Activated CD8-positive, alpha-beta T cell treated with anti-CD3 and anti-CD28 coated beads, Interleukin-2, amount 10 ng/mL, durations not matched to agents 7 days and 5 days (primary cell): ENCODE measurements at places on chromosomes 3 and 15. TPM values are rescaled to one million over a fixed set of nuclear protein-coding genes. Genes with fewer than 3 reads are reported as not detected.

Gene SERPINI1
- 1.7 TPM for total RNA-seq

Gene DUOXA2
- not detected for total RNA-seq

Gene DLEC1
- 0.26 TPM for total RNA-seq

Gene TTC23
- total RNA-seq, result 0.82 TPM

DNA sequence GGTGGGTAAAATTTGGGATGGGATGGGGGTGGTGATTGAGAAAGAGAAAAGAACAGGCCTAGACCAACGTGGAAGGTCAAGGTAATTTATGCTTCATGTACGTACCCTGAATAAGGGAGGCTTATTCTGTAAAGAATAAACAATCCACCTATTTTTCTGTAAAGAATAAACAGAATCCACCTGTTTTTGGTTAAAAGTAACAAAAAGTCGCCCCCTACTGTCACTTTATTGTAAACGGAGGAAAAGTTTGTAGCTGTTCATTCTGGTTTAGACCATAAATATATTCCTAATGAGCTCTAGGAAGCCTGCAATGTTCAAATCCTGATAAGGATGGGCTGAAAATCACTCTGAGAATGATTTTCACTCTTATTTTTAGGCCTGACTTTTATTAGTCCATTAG lies 23.5 kb upstream of the SQOR start:
- H3K27ac ChIP-seq, result no peak overlapping the region
- peak; percentile 21 for DNase-seq
- H3K4me3 ChIP-seq, result no peak overlapping the region
- H3K27me3 ChIP-seq, result no peaks in the 10 kb centered on the region
- peaks cover 5% of the 10 kb centered on the region for H3K4me1 ChIP-seq

GRCh38 chr3:56971261-56971660 lies 89.2 kb upstream of the SPATA12 start:
- no peaks in the 10 kb centered on the region for H3K36me3 ChIP-seq
- H3K27ac ChIP-seq, result no peak overlapping the region

- no peaks in the 10 kb centered on the region for H3K36me3 ChIP-seq
- H3K4me3 ChIP-seq, result no peak overlapping the region
- peaks cover 18% of the 10 kb centered on the region for H3K27me3 ChIP-seq
- no peak for DNase-seq
- no peak overlapping the region for H3K27ac ChIP-seq
These were observed 63.4 kb downstream of the PPARG start for GRCh38 chr3:12352253-12352652.

DNA sequence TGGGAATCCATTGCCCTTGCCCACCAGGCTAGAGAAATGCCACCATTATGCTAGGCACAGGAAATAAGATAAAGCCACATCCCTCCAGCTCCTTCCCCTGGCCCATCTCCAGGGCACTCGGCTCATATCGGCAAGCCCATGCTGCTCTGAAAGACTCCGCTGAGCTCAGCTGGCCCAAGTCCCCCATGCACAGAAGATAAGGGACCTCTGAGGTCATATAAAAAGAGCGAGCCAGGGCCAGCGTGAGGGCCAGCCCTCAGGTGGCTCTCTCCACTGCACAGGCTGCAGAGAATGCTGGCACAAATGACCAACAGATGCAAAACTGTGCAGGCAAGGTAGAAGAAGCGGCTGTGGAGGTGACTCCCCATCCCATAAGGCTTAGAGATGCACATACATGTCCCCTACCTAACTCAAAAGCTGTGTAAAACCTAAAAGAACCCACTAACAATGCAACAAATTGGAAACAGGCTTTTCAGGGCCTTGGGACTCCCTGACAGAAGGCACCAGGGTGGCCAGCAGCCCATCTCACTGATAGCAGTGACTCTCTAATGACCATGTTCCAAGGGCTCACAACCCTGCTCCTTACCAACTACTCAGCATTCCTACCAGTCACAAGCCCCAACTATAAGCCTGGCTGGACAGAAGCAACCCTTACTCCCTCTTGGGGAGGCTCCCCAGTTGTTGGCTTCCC lies 3.0 kb downstream of the RAB6B start:
- H3K27me3 ChIP-seq, result peaks cover 41% of the 10 kb centered on the region
- no peak overlapping the region for H3K27ac ChIP-seq
- H3K4me3 ChIP-seq, result no peak overlapping the region
- no peaks in the 10 kb centered on the region for H3K36me3 ChIP-seq
- H3K4me1 ChIP-seq, result peaks cover 8% of the 10 kb centered on the region
- peak; percentile 9 for DNase-seq

GRCh38 chr3:24945563-24945962 lies 450.9 kb upstream of the THRB start:
- DNase-seq, result no peak
- no peak overlapping the region for H3K4me3 ChIP-seq
- no peaks in the 10 kb centered on the region for H3K27me3 ChIP-seq
- H3K27ac ChIP-seq, result no peak overlapping the region

DNA sequence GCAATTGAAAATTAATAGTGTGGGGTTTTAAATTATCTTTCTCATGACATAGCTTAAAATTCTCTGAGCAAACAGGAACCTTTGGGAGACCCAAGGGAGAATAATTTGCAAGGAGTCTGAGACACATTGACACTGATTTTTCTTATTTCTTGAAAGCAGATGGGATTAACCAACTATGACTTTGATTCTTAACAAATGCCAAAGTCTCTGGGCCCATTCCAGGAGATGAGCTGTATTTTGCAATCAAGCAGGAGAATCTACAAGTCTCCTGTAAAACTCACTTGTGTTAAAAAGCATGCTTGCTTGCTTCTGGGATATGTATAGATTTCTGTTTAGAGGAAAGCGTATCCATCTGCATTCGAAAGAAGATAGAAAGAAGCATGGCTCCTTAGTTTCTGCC lies 71.3 kb upstream of the STT3B start:
- H3K36me3 ChIP-seq, result no peaks in the 10 kb centered on the region
- DNase-seq, result no peak
- peaks cover 14% of the 10 kb centered on the region for H3K4me1 ChIP-seq
- no peaks in the 10 kb centered on the region for H3K27me3 ChIP-seq

GRCh38 chr3:78724859-78725258 lies 1042.9 kb downstream of the ROBO1 start:
- H3K27me3 ChIP-seq, result no peaks in the 10 kb centered on the region
- no peak overlapping the region for H3K4me3 ChIP-seq
- DNase-seq, result no peak
- no peak overlapping the region for H3K27ac ChIP-seq
- no peaks in the 10 kb centered on the region for H3K36me3 ChIP-seq

DNA sequence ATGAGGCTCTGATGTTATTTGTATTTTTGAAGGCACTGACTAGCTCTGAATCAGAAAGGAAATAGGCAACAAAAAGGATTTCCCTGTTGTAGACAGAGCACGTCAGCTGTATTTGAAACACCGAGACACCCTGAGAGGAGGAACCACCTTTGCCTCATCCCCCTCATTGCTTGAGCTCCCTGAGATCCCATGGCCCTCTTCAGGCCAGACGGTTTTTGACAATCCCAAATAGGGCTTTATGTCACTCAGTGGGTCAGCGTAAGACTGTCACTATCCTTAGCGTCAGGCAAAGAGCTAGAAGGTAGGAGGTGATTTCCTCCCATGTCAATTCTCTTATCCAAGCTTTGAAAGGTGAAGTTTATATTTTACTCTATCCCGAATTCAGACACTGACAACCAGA lies 254.3 kb downstream of the ZNF621 start:
- DNase-seq, result no peak
- no peak overlapping the region for H3K4me3 ChIP-seq
- H3K4me1 ChIP-seq, result no peaks in the 10 kb centered on the region
- H3K27ac ChIP-seq, result no peak overlapping the region
- no peaks in the 10 kb centered on the region for H3K27me3 ChIP-seq

DNA sequence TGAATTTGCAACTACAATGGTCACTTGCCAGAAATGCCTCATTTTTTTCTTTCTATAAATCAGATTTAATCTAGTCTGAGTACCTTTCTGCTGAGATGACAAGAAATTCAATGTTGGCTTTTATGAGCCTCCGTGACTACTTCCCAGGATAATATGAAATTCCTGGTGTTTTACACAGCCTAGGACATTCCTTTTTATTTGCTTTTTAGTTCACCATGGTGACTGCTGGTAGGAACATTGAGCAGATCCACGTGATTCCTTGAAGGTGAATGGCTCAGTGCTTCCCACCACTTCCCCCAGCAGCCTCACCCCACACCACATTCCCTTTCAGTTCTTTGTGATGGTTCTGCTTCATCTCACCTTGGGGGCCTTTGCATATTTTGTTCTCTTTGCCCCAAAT lies 4.3 kb upstream of the NPTN start:
- H3K4me1 ChIP-seq, result peaks cover 11% of the 10 kb centered on the region
- peaks cover 26% of the 10 kb centered on the region for H3K27me3 ChIP-seq
- no peaks in the 10 kb centered on the region for H3K36me3 ChIP-seq
- no peak for DNase-seq
- no peak overlapping the region for H3K4me3 ChIP-seq

DNA sequence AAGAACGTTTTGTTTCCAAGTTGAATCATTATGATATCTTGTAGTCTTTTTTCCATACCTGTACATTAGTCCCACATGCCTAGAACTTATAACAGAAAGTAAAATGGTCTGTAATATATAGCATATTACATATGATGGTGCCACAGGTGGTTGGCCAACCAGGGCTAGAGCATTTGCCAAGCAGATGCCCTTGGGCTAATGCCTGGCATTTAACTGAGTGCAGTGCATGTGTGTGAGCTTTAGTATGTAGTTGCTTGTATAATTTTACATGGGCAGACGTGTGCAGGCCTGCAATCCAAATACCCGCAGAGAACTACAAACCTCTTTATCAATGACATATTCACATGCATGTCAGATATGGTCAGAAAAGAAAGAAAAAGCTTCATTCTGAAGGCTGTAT lies 27.5 kb downstream of the THSD4 start:
- no peaks in the 10 kb centered on the region for H3K4me1 ChIP-seq
- H3K36me3 ChIP-seq, result no peaks in the 10 kb centered on the region
- H3K27ac ChIP-seq, result no peak overlapping the region
- H3K27me3 ChIP-seq, result peaks cover 3% of the 10 kb centered on the region

- H3K27ac ChIP-seq, result peak overlapping the region; percentile 19
- no peaks in the 10 kb centered on the region for H3K27me3 ChIP-seq
- peaks cover 26% of the 10 kb centered on the region for H3K36me3 ChIP-seq
- DNase-seq, result peak; percentile 84
- H3K4me3 ChIP-seq, result no peak overlapping the region
These were observed 19.0 kb downstream of the ACAA1 start for GRCh38 chr3:38117748-38118420.

DNA sequence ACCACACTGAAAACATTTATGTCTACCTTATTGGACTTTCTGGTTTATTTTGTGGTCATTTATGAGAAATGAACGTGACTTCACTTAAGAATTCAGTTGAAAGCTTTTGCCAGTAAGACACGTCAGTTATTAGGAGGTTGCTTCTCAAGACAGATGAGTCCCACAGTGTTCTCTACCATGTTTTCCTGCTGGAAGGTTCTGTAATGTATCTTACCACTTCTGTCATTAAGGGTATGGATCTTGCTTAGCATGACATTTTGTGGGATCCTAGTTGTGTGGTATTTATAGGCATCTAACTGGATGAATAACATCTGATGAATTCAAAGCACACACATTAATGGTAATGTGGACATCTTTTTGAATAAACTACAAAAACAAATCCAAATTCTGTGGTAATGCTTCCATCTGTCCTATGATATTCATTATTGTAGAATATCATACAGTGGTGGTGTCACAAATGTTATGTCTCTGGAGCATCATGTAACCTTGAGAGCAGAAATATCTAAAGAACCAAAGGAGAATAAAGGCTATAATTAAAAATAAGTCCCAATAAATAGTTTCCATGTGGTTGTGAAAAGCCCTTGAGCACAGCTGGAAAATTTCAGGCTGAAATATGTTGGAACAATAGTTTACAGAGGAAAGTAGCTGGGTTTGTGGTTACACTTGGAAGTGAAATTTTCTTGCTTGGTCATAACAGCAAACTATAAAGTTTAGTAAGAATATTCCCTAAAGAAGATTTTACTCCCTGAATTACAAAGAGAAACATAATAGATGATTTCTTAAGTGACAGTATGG lies 61.5 kb downstream of the C3orf38 start:
- peaks cover 2% of the 10 kb centered on the region for H3K27me3 ChIP-seq
- no peaks in the 10 kb centered on the region for H3K4me1 ChIP-seq
- DNase-seq, result no peak
- no peaks in the 10 kb centered on the region for H3K36me3 ChIP-seq
- H3K4me3 ChIP-seq, result no peak overlapping the region

DNA sequence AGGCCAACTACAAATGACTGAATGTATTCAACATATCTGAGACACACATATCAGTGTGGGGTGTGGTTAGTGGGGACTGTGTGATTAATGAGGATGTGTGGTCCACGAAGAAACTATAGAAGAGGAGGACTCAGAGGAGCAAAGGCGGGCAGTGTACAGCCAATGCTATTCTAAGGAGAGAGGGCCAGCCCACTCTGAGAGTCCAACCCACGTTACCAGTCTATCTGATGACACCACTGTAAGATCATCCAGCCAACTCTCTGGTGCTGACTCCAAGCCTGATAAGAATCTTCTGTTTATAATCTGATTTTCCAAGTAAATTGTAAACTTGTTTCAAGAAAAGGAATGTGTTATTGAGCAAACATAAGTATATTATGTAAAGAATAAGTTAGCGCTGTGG lies 47.2 kb downstream of the MCF2L2 start:
- H3K4me1 ChIP-seq, result peaks cover 12% of the 10 kb centered on the region
- peaks cover 6% of the 10 kb centered on the region for H3K36me3 ChIP-seq
- H3K27me3 ChIP-seq, result no peaks in the 10 kb centered on the region
- no peak overlapping the region for H3K27ac ChIP-seq
- H3K4me3 ChIP-seq, result no peak overlapping the region
- DNase-seq, result no peak

GRCh38 chr3:82128271-82128670 lies 366.8 kb upstream of the GBE1 start:
- H3K4me1 ChIP-seq, result no peaks in the 10 kb centered on the region
- DNase-seq, result no peak
- H3K4me3 ChIP-seq, result no peak overlapping the region
- no peaks in the 10 kb centered on the region for H3K27me3 ChIP-seq

DNA sequence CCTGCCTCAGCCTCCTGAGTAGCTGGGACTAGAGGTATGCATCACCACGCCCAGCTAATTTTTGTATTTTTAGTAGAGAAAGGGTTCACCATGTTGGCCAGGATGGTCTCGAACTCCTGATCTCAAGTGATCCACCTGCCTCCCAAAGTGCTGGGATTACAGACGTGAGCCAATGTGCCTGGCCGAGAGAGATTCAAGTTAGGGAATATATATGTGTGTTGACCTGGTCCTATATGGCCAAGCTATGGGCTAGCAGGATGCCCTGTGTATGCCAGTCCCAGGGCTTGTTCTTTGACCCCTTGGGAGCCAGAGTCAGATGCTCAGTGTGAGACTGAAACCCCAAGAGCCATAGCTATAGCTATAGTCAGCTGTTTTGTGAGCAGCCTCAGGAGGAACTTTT lies 1.9 kb downstream of the NDUFAF3 start:
- peaks cover 67% of the 10 kb centered on the region for H3K4me1 ChIP-seq
- peak overlapping the region; percentile 49 for H3K4me3 ChIP-seq
- H3K36me3 ChIP-seq, result peaks cover 68% of the 10 kb centered on the region
- H3K27me3 ChIP-seq, result no peaks in the 10 kb centered on the region
- no peak for DNase-seq
- peak overlapping the region; percentile 72 for H3K27ac ChIP-seq

DNA sequence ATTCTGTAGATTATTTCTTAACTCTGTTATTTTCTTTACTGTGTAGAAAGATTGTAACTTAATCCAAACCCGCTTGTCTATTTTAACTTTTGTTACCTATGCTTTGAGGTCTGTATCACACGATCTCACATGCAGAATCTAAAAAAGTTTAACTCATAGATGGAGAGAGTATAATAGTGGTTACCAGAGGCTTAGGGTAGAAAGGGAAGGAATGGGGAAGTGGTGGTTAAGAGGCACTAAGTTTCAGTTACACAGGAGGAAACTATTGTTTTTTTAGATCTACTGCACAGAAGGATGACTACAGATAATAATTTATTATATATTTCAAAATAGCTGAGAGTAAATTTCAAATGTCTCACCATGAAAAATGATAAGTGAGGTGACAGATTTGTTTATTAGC lies 515.2 kb downstream of the RSL24D1 start:
- no peak overlapping the region for H3K4me3 ChIP-seq
- no peaks in the 10 kb centered on the region for H3K4me1 ChIP-seq
- no peaks in the 10 kb centered on the region for H3K27me3 ChIP-seq
- no peak for DNase-seq
